ENCODE measurements at places on chromosomes 4 and X. TPM values are rescaled to one million over a fixed set of nuclear protein-coding genes. Genes with fewer than 3 reads are reported as not detected.

The DCLK2 gene
- 9.8 TPM for total RNA-seq

The DIPK2B gene
- total RNA-seq = 34.5 TPM

The ARHGEF38 gene
- total RNA-seq = not detected

The PRPS1 gene
- 28.0 TPM for total RNA-seq

The RNF150 gene
- total RNA-seq = 17.0 TPM

The APELA gene
- total RNA-seq = not detected

The CXCR3 gene
- total RNA-seq = not detected

The GAGE2A gene
- not detected for total RNA-seq

The ITM2A gene
- 152 TPM for total RNA-seq

The KIT gene
- 9.2 TPM for total RNA-seq

The CNGA1 gene
- 5.1 TPM for total RNA-seq

DNA sequence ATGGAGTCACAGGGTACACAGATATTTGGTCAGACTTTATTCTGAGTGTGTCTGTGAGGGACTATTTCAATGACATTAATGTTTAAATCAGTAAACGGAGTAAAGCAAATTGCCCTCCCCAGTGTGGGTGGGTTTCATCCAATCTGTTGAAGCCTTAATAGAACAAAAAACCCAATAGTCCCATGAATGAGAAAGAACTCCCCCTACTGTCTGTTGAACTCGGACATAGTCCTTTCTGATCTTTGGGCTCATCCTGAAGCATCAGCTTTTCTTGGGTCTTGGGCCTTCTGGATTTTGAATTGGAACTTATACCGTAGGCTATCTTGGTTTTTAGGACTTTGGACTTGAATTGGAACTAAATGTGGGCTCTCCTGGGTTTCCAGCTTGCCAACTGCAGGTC lies 193.6 kb downstream of the COX7B2 start:
- no peak for DNase-seq

DNA sequence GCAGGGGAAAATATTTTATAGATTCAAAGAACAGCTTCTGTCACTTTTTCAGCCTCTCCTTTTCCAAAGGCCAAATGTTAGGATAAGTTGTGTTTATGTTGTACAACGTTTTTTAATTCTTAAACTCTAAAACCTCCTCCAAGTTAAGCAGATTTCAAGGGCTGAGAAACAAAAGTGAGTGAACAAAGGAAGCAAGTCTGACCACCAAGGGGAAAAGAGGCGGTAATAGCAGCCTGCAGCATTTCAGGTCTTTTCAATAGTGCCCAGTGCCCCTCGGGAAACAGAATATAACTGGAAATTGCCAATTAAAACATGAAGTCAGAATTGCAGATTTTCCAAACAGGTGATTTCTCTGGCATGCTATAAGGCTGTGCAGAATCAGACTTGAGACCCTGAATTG lies 510.0 kb upstream of the HTR2C start:
- DNase-seq = no peak

DNA sequence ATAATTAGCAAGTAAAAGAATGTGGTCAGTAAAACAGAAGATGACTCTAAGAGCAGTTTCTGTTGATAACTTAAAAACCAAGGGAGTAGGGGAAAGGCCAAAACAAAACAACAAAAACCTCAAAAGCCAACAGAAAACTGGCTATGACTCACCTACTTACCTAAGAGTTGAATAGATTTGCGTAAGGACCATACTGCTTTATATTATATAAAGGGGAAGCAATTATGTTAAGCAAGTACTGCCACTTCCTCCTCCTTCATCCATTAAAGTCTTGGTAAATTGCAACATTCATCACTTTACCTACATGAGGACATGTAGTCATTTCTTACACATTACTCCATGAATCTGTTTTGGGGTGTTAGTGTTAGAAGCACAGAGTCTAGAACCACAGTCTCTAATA lies 85.9 kb upstream of the FAM47A start:
- no peak for DNase-seq

DNA sequence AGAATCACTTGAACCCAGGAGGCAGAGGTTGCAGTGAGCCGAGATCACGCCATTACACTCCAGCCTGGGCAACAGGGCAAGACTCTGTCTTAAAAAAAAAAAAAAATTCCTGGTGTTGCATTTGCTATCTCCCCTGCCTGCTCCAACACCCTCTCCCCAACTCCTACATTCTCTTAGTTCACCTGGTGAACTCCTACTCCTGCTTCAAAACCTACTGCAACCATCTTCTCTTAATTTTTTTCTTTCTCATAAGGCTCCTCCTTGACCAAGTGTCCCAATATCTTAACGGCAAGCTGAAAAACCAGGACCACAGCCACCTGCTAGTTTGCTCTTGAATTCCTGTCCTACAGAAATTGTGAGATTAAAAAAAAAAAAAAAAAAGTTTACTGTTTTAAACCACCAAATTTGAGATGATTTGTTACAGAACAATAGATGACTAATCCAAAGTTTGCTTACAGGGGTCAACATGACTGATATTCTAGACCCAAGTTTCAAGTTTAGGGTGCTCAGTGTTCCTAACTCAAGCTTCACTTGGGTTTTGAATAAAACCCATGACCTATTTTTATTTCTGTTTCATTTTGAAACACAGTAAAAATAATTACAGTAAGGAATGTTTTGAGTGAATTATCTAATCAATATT lies 13.1 kb upstream of the ANXA5 start:
- no peak for DNase-seq

DNA sequence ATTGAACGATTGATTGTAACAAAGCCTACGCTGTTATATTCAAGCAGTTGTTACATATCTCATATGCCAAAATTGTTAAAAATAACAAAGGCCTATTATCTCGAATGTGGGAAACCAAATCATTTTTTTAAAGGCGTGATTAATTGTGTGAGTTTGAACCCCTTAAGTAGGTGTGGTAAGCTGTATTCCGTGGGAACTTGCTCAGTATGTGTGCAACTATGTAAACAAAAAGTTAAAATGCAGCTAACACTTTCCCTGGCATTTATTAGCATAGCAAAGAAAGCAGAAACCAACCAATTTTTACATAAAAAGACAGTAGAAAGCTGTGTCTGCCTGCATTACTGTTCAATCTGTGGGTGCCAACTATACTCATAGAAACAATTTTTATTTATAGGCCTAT lies 166.0 kb upstream of the HAND2 start:
- DNase-seq = no peak

DNA sequence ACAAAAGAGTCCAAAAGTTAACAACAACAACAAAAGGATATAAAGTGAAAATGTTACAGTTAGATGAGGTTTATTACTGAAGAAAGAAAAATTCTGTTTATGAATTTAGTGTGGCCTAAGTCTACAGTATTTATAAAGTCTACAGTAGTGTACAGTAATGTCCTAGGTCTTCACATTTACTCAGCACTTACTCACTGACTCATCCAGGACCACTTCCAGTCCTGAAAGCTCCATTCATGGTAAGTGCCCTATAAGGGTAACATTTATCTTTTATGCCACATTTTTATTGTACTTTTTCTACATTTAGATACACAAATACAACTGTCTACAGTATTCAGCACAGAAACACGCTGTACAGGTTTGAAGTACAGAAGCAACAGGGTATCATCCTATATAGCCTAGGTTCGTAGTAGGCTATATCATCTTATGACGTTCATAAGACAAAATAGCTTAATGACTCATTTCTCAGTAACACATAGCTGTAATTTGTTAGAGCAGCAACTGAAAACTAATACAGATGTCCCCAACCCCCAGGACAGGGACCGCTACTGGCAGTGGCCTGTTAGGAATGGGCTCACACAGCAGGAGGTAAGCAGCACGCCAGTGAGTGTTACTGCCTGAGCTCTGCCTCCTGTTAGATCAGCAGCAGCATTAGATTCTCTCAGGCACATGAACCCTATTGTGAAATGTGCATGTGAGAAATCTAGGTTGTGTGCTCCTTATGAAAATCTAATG lies 61.3 kb downstream of the CENPC start:
- DNase-seq = no peak

DNA sequence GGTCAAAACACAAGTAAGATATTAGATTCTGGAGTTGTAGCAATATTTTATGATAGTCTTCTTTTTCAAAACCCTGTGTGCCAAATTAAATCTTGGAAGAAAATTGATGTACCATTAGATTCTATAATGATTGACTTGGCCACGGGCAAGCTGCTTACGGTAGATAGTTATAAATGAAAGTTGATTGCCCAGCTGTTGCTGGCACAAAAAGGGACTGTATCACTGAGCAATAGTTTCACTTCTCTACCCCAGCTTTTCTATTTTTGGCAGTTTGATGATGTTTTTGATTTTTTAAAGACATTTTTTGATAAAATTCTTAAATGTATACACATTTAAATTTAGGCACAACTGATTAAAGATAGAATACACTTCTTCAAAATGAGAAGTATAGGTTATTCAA lies 333.3 kb downstream of the TRAM1L1 start:
- no peak for DNase-seq

DNA sequence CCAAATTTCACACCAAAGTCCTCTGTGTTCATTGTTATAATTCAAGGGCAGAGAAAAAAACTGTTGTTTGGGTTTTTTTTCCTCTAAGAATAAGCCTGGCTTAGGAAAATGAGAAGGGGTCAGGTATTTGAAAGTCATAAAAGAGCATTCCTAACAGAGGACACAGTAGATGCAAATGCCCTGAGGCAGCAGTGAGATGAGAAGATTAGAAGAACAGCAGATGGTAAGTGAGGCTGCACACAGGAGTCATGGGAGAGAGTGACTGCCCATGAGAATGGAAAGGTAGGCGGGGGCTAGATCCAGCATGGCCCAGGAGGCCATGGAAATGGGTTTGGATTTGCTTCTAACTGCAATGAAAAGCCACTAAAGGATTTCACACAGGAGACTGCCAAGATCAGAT lies 107.5 kb upstream of the RBPJ start:
- DNase-seq = no peak

- no peak for DNase-seq
Measured at GRCh38 chr4:94765648-94766047, 7.9 kb downstream of the BMPR1B start.

DNA sequence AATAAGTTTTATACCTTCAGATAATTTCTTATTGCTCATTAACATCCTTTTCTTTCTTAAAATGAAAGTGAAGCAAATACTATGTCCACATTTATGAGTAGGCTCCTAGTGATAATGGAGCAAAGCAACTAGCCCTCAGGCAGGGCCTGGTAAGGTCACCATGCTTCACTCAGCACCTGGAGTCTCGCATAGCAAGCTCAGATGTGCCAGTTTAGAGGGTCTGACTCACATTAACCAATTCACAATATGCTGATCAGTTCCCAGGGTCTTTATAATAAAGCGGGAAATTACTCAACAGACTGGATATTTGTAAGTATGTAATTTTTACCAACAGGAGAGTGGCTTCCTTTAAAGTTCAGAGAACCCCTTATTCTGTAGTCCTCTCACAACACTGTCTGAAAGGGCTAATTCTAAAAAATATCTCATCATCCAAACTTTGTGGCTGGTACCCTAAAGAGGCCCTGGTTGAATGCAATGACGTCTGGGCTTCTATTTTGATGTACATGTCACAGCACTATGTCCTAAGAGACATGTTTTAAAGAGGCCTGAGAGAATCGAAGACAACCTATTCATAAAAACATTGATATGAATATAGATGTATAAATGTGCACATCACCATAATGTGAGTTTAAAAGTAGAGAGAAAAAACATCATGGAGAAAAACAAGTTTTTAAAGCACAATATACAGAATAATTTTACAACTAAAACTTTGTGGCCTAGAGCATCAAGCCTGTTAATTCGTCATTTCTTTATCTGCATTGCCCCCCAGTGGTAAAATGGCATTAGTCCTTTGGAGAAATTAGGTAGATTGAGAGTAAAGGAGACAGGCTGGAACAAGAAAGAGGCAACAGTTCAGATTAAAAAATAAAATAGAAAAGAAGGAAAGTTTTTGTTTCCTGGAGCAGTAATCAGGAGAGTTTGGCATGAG lies 44.3 kb downstream of the IL21 start:
- no peak for DNase-seq

DNA sequence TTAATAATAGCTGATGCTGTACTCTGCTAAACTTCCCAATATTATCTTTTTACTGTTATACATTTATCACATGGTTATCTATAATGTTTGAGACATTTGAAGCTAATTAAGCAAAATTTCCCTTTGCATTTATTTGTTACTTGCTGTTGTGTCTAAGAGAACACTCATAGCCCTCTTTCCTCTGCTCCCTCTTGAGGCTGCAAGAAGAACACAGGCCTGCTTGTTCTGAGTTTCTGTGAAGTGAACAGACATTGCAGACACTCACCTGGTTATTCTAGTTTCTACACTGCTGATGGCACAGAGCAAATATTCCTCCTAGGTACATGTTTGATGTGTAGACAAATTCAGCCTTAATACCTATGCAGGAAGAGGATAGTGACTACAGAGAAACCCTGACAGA lies 367.8 kb downstream of the GASK1B start:
- DNase-seq = no peak

DNA sequence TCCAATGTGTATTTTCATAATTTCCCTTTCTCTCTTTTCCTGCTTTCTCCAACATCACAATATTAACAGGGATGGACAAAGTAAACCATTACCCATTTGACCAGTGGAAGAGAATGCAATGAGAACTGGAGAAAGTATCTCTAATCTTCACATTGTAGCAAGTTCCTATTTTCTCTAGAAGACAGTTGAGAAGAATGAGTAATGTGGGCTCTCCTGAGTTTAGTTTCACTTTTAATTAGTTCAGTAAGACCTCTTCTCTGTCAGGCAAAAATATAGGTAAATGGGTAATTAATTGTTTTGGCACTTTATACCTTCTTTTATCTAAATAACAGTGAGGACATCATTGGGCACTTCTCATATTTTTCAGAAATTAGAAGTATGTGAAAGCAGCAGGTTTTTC lies 602.0 kb downstream of the GLUD2 start:
- no peak for DNase-seq

- no peak for DNase-seq
Measured at GRCh38 chr4:2333916-2334644, 72.2 kb upstream of the MXD4 start.

GRCh38 chrX:101957174-101957573 lies 25.3 kb upstream of the ZMAT1 start:
- DNase-seq = no peak

- DNase-seq = no peak
Measured at GRCh38 chr4:100574607-100575006, 56.8 kb upstream of the EMCN start.

- DNase-seq = no peak
Measured at GRCh38 chr4:24777536-24778463, 17.6 kb upstream of the SOD3 start.

- DNase-seq = no peak
Measured at GRCh38 chr4:184792950-184793555, 32.7 kb downstream of the ACSL1 start.

- no peak for DNase-seq
Measured at GRCh38 chr4:145871209-145871608, 67.4 kb downstream of the ZNF827 start.

GRCh38 chr4:168759959-168760527 lies 250.0 kb downstream of the CBR4 start:
- no peak for DNase-seq

GRCh38 chr4:158811704-158812103 lies 42.9 kb downstream of the FNIP2 start:
- DNase-seq = peak; percentile 53

DNA sequence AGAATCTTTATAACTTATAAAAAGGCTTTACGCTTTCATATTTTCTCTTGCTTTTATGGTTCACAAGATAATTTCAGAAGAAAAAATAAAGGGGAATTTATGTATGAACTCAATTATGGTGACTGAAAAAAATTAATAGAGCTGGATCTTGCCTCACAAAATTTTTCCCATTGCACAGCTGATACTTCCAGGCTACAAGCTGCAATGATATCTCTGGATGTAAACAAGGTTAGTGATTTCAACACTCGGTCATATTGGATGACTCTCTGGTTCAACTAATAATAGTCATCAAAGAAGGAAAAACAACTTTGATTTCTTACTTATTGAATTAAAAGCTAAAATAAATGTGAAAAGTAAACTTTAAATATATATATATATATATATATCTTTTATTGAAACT lies 868.0 kb downstream of the FAT4 start:
- DNase-seq = no peak
